ENCODE measurements at places on chromosomes 1 and 21. TPM values are rescaled to one million over a fixed set of nuclear protein-coding genes. Genes with fewer than 3 reads are reported as not detected.

Gene CTSK
- total RNA-seq: 4.7 TPM

Gene LAMB3
- total RNA-seq: 142 TPM

GRCh38 chr1:29230553-29231378 is at the start of gene MECR:
Gene MECR, minus strand, starts transcription at chr1:29230934. Its CDS starts 28 bp downstream, at chr1:29230906.
- peak; percentile 93 for DNase-seq

DNA sequence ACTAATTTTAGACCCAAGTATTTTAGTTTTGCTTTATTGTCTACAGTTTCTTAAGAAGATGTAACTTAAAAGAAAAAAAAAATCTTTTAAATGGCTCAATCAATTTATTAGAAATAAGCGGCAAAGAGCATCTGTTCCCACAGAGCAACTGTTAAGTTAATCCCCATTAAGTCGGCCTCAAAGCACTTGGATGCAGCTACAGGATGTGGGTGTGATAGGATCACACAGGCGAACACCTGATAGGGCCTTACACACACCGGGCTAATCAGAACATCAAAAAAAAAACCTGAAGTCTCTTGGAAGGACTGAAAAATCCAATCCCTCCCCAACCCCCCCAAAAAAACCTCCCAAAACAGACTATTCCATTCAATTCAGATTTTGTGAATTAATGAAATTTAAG is 23.0 kb downstream of the APP start:
- no peak for DNase-seq

GRCh38 chr1:98034505-98034904 is 113.7 kb upstream of the DPYD start:
- DNase-seq: no peak

GRCh38 chr1:186858923-186859322 is 30.2 kb downstream of the PLA2G4A start:
- no peak for DNase-seq

DNA sequence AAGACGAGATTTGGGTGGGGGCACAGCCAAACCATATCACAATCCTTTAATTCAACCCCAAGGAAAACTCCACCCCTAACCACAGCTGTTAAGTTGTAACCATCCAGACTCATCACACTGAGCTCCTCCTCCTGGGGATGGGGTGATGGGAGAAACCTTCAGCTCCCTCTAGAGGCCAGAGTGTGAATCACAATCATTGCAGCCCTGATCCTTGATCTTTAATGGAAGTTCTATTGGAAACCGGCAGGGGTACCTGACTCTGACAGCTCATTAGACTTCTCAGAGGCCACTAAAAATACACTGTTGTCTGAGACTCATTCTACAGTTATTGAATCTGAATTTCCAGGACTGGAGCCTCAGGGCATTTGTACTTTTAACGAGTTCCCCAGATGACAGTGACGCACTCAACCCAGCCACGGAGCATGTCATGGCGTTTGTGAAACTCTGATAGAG is 127.2 kb downstream of the IGSF21 start:
- DNase-seq: peak; percentile 6

GRCh38 chr1:37599940-37600339 is 4.2 kb upstream of the GNL2 start:
- DNase-seq: no peak

Measured in PC-9 (cell line).